ENCODE measurements at places on chromosomes 3 and 15. TPM values are rescaled to one million over a fixed set of nuclear protein-coding genes. Genes with fewer than 3 reads are reported as not detected.

The RARB gene
- total RNA-seq = 30.3 TPM

DNA sequence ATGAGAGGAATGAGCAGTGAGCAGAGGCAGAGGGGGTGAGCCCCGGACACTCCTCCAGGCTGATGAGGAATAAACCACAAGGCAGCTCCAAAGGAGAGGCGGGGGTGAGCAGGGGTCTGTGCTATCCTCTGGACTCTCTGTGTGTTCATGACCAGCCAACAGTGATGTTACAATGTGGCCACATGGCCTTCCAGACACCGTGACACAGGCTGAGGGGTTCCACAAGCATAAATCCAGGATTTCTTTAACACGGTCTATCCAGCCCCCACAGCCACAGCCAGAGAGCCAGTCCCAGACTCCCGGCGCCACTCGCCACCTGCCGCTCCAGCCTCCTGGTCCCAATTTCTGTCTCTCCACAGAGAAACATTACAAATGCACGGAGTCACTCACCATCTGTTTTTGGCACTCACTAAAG, 24.4 kb downstream of the XXYLT1 start:
- no peak for DNase-seq

- no peak for DNase-seq
Measured at GRCh38 chr3:185207481-185207880, 46.4 kb downstream of the EHHADH start.

The IQCH gene
- total RNA-seq = 2.2 TPM

The PLA2G4D gene
- 0.48 TPM for total RNA-seq

The GP9 gene
- 3.6 TPM for total RNA-seq

The TGM5 gene
- total RNA-seq = 13.7 TPM

- DNase-seq = no peak
Measured at GRCh38 chr3:38773528-38773927, 42.5 kb downstream of the SCN10A start.

The PLOD2 gene
- 513 TPM for total RNA-seq

- DNase-seq = no peak
Measured at GRCh38 chr3:173957646-173958045, 560.1 kb downstream of the NLGN1 start.

- no peak for DNase-seq
Measured at GRCh38 chr3:194711286-194711685, 25.6 kb downstream of the FAM43A start.

Data from umbilical cord (tissue), 2 donors.